ENCODE measurements at places on chromosomes 13 and 19.

GRCh38 chr13:97001636-97002035, 7.4 kb upstream of the OXGR1 start:
- no peak for DNase-seq

DNA sequence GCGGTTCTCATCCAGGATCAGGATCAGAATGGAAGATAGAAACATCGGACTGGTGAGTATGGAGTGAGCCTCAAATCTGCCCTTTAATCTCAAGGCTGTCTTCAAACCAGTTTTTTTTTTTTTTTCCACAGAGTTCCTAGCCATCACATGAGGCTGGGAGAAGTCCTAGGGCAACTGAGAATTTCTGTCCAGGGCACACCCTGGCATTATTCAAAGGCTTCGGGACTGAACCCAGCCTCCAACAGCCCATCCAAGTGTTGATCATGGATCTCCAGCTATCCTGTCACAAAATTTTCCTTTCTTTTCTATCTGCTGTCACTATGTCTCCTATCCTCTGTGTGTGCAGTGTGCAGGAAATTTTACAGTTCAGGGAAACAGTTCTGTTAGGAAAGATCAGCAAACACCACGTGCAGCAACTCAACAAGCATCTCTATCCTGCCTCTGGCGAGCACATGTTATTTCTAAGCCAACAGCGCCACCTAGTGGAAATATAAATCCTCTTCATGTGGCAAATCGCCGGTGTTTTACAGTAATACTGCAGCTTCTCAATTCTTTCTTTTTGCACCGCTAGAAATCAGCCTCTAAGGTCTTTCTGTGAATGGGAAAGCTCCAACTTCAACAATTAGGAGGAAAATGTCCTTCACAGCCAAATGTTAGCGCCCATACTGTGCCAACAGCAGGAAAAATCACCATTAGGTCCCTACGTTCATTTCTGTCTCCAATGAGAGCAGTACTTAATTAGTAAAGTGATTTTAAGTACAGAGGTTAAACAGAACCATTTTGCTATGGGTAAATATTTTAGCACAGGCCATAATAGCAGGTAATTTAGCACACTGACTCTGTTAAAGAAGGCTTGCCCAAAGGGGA, 21.4 kb upstream of the ZNF181 start:
- peak; percentile 66 for DNase-seq

- no peak for DNase-seq
These were observed 19.7 kb upstream of the CPB2 start for GRCh38 chr13:46124531-46124966.

DNA sequence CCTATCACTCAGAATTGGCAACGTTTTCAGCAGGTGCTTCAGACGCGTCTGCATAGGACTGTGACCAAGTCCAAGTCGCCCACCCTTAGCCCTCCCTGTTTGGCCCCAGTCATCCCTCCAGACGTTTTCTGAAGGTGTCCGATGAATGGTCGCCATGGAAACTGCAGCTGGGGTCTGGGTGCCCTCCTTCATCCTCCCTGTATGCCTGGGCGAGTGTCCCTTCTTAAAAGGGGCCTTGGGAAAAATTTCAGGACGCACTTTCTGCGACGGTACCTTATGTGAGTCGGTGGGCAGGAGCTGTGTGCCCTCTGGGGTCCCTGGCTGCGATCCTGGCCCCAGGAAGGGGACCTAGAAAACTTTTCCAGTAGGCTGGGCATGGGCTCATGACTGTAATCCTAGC, 25.1 kb downstream of the MAN2B1 start:
- no peak for DNase-seq

- no peak for DNase-seq
These were observed 47.9 kb downstream of the COL4A1 start for GRCh38 chr13:110258876-110259631.

GRCh38 chr13:50275392-50276063, 260.3 kb downstream of the KCNRG start:
- DNase-seq: peak; percentile 19

DNA sequence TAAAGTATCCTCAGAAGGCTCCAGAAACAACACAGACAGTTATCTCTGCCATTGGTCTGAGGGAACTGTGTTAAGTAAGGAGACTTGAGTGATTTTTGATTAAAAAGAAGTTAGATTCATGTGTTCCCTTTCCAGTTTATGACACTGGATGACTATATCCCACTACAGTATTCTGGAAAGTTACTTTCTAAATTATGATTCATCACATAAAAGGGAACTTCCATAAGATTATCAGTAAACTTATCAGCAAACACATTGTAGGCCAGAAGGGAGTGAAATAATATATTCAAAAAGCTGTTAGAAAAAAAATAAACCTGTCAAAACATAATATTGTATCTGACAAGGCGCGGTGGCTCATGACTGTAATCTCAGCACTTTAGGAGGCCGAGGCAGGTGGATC, 700.0 kb downstream of the SLITRK6 start:
- no peak for DNase-seq

DNA sequence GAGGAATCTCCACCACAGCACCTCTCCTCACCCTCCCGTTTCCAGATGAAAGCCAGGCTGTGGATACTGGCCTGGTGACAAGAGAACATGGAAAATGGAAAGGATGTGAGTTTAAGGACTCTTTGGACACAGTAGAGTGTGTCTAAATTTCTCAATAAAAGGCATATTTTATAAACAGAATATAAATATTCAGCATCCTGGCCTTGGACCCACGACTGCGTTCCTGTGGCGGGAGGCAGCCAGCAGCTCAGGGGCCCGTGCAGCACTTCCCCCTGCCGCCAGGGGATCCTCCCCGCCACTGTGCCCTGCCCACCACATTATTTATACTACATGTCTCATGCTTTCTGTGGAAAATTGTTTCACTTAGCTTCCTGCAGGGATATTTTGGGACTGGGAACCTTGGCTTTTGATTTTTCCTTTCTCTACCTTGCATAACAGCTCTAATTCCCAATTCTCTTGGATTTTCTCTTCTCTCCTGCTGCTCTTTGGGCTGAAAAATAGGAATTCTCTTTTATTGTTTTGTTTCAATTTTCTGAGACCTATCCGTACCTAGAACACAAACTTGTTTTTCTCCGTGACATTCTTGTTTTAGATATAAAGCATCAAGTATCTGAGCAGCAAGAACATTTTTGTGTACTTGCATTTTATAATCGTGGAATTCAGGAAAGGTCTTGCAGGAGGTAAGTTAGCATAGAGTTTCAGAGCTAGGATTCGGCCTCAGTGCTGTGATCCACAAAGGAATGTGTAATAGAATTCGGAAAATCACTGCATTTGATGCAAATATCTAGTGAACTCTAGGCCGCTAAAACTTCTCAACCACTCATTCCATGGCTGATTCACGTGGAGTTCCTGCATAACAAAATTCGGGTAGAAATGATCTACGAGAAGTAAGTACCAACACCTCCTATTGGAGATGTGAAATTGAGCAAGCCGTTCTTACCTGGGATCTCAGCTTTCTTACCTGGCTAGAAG, 107.7 kb upstream of the SPATA13 start:
- no peak for DNase-seq
